ENCODE measurements at places on chromosomes 4 and X.

DNA sequence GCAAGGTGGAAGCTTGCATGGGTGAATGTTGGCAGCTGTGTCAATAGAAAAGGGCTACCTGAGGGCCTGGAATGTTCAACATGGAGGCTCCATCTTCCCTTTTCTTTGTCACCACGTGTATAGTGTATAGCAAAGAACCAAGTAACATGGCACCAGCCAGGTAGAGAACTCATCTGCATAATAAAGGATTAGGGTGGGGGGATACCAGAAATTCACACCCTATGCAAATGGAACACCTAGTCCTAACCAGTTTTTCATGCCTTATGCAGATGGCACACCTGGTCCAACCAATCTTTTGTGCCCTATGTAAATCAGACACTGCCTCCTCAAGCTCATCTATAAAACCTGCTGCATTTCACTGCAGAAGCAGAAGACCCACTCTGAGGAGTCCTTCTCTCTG is 169.6 kb upstream of the GLRA2 start:
- DNase-seq = no peak

DNA sequence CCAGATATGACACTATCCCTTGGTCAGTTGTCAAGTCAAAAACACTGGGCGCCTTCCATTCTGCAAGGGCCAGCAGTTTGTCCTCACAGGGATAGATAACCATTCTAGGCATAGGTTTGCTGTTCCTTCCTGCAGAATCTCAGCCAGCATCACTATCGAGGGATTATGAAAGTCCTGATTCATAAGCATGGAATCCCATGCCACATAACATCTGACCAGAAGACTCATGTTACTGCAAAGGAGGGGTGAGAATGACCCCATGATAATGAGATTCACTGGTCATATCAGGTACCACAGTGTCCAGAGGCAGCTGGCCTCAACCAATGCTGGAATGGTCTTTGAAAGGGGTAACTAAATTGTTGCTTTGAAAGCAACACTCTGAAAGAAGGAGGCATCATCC is 84.7 kb downstream of the OTC start:
- no peak for DNase-seq

DNA sequence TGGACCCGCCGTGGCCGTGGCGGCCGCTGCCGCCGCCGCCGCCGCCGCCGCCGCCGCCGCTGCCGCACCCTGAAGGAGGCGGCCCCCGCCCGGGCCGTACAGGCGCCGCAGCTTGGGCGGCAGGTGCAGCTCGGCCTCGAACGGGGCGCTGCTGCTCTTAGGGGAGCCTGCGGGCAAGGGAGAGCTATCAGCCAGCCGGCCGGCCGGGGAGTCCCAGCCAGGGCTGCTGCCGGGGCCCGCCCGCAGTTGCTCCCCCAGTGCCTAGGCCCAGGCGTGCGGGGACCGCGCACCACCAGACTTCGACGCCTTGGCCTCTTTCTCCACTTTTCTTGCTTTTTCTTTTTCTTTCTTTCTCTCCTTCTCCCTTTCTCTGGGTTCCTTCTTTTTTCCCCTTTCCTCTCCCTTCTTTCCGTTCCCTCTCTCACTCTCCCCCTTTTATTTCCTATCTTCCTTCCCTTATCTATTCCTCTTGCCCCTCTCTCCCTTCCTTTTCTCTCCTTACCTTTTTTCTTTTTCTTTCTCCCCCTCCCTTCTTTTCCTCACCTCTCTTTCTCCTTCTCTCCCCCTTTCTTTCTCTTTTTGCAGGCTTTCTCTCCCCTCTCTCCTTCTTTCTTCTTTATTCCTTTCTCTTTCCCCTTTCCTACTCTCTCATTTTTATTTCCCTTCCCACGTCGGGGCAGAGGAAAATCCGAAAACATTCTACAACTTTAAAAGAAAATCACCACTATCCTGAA is 2.0 kb downstream of the ARX start:
- DNase-seq = no peak

DNA sequence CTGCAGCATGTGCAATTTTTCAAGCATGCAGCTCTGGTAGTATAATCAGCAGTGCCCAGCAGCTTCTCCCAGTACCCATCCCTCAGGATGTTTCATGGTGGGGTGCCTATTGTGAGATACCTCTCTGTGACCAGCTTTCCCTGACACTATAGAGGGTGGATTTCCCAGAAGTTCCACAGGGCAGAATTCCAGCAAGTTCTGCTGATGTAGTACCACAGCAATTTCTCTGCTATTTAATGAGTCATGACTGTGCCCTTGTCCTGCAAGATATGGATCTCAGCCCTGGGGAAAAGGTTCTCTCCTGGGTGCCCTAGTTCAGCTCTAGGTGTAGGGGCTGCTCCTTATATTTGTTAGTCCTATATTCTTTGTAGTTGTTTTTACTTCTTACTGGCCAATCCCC is 174.8 kb downstream of the ENOX2 start:
- no peak for DNase-seq

GRCh38 chr4:134328741-134329140 is 127.2 kb upstream of the PABPC4L start:
- DNase-seq = no peak

DNA sequence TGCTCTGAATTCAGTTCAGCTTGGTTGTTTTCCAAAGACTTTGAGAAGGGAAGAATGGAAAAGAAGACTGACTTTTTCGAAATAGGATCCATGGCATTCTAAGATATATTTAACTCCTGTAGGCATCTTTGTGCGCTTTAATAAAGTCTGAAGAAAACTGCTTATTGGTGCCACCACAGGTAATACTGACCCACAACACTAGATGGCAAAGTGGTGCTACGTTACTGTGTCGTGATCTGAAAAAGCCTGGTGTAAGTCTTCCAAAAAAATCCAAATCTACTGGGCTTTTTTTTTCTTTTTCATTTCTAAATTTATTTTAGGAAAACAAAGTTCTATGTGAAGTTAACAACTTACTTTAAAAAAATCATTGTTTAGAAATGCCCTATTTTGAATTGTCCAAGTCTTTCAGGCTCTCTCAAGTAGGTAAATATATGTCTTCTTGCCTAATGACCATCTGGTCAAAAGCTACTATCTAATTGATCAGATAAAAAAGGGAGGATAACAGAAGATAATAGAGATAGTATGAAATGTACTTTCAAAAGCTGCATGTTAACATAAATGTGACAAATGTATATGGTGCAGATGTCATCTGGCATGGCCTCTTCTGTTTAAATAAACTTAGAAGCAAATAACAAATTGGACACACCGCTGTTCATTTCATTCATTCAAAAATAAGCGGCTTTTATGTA is 47.0 kb upstream of the MID1IP1 start:
- no peak for DNase-seq

GRCh38 chrX:45266456-45266855 is 65.8 kb upstream of the DIPK2B start:
- DNase-seq = no peak

DNA sequence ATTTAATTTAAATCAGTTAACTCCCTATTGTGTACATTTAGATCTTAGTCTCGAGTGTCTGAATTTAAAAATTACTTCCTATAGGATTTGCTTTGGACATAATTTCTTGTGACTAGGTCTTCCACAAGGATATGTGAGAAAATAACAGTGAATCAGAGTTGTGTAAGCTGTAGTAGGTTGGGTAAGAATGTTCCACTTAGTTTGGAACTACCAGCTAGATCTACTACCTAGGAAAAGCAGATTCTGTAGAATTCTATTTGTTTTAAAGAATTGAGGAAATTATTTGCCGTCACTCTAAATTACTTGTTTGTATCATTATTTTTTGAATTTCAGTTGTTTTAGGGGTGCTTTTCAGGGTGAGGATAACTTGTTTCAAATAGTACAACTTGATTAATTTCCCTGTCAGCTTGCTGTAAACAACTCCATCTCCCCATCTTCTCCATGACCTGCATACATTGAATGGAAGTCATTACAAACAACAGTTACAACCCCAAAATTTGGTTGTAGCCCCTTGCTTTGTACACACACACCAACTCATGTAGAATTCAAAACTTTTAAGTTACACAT is 1.3 kb downstream of the MTHFD2L start:
- no peak for DNase-seq

DNA sequence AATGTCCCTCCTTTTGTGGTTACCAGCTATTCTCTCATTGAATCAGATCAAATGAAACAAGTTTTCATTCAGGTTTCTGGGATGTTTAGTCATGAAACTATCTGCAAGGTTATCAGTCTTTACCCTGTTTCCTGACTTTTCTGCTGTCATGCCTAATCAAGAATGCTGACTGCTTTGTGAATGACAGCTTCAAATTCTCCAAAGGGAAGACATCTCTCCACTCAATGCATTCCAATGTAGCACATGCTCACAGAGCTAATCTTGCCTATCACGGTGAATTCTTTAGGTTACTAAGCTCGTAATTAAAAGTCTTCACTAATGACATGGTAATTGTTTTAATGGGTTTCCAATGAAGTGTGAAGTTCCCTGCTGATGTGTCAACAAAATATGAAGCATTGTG is 1068.5 kb downstream of the PCDH7 start:
- DNase-seq = no peak

GRCh38 chr4:106764774-106765173 is 271.3 kb downstream of the DKK2 start:
- DNase-seq = no peak

- DNase-seq = no peak
Observed at GRCh38 chr4:100130964-100131363, 59.3 kb downstream of the DDIT4L start.

GRCh38 chrX:45630078-45630477 is 429.4 kb upstream of the DIPK2B start:
- DNase-seq = no peak

DNA sequence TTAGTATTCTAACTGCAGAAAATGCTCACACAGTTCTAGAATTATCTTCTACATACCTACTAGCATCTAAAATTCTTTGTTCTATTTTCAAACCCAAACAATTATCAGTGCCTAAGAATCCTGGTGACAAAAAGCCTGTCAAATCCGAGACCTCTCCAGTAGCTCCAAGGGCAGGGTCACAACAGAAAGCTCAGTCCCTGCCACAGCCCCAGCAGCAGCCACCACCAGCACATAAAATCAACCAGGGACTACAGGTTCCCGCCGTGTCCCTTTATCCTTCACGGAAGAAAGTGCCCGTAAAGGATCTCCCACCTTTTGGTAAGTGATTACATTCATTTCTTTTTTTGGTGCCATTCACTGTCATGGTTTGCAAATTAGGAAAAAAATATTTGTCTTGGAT is 243.8 kb downstream of the RAPGEF2 start:
- DNase-seq = no peak

DNA sequence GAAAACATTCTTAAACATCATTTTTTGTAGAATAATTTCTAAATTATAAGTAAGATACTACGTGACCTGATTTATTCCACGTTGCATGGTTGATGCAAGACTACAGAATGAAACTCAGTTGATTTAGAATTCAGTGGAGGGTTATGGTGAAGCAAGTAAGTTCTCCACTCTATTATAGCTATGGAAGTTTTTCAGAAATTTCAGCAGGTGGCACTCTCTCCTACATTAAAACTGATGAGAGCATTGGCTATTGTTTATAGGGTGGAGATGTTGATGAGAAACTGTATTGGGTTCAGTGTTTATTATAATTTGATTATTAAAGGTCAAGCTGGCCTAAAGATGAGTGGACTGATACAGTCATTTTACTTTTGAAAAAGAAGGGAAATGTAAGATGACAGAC is 88.0 kb downstream of the FNIP2 start:
- no peak for DNase-seq

- DNase-seq = no peak
Observed at GRCh38 chrX:139930401-139930800, 2.5 kb downstream of the ATP11C start.

DNA sequence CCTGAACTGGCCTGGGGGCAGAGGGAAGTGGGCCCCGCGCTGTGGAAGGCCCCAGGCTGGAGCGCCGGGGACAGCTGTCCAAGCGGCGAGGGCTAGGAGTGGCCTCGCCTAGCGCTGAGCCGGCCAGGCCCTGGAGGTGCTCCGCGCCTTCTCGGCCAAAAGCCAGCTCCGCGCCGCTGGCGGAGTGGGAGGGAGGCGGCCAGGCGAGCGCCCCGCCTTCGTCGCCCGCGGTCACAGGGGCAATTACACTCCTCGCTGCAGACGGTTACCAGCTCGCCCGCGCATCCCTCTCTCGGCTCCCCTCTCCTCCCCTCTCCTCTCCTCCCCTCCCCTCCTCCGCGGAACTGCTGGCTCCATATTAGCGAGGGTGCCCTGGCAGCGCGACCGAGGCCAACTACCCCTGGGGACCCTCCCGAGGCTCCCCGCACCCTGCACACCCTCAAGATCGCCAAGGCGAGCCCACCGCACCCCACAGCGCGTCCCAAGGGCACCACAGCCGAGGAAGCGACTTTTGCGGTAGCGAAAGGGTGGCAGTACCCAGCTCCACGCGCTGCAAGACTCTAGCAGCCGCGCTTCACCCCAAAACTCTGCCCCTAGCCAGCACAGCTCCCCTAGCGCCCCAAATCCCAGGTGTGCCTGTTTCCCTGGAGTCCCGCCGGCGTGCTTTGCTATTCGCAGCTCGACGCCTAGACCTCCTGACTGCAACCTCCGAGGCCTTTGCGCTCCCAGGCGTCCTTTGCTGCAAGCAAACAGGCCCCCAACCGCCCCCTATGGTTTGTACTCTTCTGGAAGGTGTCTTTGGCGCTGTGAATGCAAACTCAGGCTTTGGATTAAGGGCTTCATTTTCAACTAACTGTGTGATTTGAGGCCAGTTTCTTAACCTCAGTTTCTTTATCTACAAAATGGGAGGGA is 91.4 kb downstream of the BCOR start:
- peak; percentile 63 for DNase-seq

DNA sequence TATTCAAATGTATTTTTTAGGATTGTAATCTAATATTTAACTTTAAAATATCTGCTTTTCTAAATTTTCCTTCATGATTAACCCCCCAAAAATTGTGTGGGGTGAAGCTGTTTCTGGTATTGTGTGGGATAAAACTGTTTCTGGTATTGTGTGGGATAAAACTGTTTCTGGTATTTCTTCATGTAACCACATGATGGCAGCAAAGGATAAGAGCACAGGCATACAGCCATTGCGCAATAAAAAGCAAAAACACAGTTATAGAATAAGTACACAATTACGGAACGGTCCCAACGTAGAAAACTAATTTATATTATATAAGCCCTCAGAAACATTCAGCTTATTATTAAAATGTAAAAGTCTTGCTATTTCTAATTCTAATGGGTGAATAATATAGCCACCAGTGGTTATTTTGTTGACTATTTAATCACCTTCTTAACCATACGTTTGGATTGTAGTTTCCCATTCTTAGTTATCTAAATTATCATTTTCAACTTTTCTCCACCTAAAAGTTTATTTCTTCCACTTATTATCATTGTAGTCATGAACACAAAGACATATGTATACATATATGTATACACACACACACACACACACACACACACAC is 333.9 kb upstream of the FSTL5 start:
- DNase-seq = no peak

- DNase-seq = no peak
Observed at GRCh38 chr4:82282875-82283274, 90.9 kb downstream of the HNRNPD start.

DNA sequence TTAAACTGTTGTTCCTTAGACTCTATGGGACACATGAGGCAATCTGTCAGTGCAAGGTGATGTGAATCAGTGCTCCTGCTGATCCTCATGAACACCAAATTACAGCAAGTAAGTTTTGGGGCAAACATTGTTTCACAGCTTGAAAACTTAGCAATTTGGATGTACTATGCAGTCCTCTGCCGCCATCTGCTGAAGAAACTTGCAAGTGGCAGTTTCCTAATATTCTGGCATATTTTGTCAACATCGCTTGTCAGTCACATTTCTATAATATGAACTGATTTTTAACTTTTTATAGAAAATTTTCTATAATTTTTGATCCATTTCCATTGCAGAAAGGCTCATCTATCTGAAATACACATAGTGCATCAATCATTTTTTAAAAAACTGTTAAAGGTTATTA is 56.3 kb downstream of the ZAR1 start:
- peak; percentile 46 for DNase-seq

GRCh38 chr4:83114576-83114975 is at the start of gene PLAC8:
Gene PLAC8 (minus strand): TSS chr4:83114729. CDS start chr4:83107921, 6,808 bp downstream.
- DNase-seq = no peak

- no peak for DNase-seq
Observed at GRCh38 chr4:113618205-113618604, 143.3 kb downstream of the CAMK2D start.
